ENCODE measurements at places on chromosomes 16 and 17.

DNA sequence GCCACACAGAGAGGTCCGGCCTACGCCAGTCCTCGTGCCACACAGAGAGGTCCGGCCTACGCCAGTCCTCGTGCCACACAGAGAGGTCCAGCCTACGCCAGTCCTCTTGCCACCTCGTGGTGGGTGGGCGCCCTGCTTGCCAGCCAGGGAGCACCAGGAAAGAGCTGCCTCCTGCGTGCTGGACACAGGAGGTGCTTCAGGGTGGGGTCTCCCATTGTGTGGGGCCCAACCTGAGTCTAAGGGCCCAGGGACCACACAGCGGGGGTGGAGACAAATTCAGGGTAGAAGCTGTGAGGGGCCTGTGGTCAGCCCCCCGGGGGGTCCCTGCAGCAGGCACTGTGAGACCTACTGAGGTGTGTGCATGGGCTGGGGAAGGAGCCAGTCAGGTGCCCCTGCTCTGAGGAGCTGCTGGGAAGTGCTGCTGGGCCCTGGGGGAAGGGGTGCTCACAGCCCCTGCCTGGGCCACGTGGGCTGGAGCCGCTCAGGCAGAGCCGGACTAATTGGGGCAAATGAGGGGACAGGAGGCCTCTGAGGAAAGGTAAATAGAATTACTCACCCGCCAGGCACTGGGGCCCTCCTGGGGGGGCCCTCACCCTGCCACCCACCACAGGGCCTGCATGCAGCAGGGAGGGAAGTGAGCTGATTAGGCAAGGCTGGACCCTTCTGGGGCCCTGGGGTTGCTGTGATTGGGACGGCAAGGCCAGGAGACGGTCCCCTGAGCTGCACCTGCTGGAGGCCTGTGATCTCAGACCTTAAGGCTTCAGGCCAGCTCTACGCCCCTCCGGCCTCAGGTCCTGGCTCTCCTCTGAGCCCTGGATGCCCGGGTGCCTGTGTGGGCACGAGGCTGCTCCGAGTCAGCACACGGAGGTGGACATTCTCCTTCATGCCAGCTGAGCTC lies 11.0 kb downstream of the GCGR start:
- no peak for DNase-seq

GRCh38 chr17:38463451-38463858 lies 35.2 kb downstream of the ARHGAP23 start:
- DNase-seq, result no peak

DNA sequence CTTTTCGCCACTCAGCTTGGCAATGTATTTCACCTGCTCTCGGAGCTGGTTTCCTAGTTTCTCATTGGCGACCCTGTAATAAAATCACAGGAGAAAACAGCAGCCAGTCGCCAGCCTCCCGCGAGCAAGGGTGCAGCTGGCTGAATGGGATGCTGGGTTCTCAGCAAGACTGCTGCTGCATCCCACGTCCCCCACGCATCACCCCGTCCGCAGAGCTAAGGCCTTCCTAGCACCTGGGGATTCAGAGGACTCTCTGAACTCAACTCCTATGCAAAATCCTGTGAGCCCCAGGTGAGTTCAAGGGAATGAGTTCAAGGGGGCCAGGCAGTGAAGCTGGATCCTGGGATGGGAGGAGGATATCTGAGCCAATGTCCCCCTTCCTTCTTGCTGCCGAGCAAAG lies 29.3 kb downstream of the DHX38 start:
- no peak for DNase-seq

DNA sequence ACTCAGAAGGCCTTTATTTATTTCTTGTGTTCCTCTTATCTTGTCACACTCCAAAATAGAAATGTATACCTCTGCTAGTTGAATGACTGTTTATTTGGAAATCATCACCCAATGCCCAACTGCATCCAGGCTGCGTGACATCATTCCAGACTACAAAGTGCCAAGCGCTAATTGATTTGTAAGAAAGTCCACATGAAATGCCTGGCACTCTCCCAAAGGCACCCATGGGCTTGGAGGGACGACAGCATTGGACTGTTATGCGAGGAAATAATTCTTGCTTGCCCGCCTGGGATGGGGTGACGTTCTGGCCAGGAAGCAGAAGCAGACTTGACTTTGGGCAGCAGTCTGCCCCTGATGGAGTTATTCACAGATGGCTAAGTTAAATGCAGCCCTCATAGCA lies 165.9 kb downstream of the CDH13 start:
- no peak for DNase-seq

GRCh38 chr16:62870554-62870953 lies 834.3 kb upstream of the CDH8 start:
- no peak for DNase-seq

DNA sequence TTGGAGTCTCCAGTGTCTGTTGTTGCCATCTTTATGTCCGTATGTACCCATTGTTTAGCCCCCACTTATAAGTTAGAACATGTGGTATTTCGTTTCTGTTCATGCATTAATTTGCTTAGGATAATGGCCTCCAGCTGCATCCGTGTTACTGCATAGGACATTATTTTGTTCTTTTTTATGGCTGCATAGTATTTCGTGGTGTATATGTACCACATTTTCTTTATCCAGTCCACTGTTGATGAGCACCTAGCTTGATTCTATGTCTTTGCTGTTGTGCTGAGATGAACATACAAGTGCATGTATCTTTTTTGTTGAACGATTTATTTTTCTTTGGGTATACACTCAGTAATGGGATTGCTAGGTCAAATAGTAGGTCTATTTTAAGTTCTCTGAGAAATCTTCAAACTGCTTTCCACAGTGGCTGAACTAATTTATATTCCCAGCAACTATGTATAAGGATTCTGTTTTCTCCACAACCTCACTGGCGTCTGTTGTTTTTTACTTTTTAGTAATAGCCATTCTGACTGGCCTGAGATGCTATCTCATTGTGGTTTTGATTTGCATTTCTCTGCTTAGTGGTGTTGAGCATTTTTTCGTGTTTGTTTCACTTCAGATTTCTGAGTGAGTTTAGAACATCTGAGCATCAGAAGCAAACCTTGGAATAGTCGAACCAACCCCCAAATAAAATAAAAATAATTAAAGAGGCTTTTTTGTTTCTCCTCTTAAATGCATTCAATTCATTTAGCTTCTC lies 304.7 kb downstream of the ZFHX3 start:
- no peak for DNase-seq

- no peak for DNase-seq
Measured at GRCh38 chr17:20141198-20141972, 132.2 kb downstream of the SPECC1 start.

DNA sequence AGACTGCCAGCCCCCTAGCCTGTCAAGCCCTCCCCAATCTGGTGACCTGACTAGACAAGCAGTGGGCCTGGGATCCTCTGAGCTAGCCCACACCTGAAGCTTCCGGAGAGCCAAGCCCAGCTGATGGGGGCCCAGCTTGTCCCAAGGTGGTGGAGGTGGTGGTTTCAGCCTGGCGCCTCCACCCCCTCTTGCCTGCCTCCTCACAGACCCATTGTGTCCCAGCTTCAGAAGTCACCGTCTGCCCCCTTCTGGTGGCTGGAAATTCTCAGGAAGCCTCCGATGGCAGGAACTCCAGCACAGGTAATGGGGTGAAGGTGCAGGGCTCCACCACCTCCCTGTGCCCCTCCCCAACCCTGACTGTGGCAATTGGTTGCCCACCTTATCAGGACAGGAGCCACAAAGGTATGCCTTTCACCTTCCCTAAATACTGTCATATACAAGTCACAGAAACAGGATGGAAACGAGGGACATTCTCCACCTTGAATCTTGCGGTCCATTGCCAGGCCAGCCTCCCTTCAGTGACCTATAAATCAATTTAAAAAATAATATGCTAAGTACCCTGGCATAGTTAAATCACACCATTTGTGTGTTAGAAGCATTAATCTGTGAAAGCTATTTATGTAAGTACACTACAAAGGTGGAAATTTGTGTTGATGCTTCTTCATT lies 66.0 kb upstream of the ZNF423 start:
- peak; percentile 82 for DNase-seq

GRCh38 chr17:2710803-2711607 lies 559 bp downstream of the CLUH start:
- no peak for DNase-seq

GRCh38 chr16:23114131-23114904 lies 34.9 kb downstream of the USP31 start:
- DNase-seq, result no peak

DNA sequence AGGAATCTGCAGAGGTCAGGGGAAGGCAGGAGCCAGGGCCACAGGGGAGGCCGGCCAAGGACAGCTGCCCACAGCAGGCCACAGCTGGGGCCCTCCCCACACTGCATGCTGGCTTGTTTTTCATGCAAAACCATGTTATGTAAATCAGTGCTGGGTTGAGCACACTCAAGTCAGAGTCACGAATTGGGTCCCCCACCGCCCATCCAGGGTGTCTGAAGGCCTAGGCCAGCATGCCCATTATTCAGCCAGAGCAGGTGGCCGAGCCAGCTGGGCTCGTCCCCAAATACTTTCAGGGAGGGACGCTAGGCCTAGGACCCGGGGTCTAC lies 51.2 kb upstream of the TOB1 start:
- DNase-seq, result no peak

DNA sequence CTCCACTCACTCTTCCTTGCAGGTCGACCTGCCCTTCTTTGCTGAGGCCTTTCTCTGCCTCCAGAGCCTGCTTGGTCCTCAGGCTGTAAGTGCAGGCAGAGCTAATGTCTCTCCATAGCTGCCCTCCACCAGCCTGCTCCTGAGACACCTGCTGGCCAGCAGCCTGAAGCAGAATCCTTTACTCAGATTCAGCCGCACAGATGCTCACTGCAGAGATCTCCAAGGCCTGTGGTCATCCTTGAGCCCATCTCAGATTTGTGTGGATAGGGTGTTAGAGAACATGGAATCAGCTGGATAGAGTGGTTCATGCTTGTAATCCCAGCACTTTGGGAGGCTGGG lies 11.5 kb downstream of the DEXI start:
- no peak for DNase-seq

GRCh38 chr17:17886726-17887125 lies 49.9 kb upstream of the SREBF1 start:
- DNase-seq, result no peak

DNA sequence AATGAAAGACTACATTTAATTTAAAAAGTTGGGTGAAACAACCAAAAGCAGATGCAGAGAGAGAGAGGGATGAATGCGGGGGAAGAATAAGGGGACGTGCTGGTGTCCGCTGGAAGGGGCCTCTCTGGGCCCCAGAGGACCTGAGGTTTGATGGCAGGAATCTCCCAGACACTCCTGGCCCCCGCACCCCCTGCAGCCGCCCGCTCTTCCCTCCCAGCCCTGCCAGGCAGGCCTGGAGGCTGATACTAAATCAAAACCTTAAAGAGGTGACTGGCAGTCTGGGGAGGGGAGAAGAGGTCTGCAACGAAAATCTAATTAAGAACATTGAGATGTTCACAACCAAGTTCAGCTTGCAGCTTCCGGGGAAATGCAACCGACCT lies 2.4 kb downstream of the FOXL1 start:
- DNase-seq, result no peak

DNA sequence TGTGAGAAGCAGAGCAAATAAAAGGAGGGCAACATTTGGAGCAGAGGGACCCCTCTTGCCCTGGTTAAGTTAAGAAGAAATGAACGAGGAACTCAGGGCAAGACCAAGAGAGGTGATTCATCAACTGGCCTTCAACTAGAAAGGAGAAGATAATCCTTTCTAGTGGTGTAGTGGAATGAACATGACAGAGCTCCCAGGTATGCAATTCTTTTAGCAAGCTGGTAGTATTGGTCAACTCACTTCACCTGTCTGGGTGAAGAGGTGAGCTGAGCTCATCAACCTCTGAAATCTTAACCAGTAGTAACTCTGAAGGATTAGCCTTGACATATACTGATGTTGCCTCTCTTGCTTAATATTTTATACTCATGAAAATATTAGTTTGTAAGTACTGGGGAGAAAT lies 1024.7 kb upstream of the GOT2 start:
- DNase-seq, result no peak

DNA sequence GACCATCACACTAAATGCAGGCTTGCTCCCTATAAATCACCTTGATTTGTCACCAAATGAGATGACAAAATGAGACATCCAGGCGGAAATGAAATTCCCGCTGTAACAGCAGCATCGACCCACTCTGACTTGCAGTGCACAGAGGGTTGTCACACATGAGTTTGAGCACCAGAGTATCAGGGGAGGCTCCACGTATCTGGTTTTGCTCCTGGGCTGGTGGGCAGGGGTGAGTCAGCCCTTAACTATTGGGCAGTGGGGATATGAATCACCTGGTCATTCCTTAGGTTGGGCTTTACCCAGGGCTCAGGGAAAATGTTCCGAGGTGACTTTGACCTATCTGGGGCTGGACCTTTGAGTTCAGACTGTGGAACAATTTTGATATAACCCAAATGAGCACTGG lies 245.2 kb upstream of the CCL2 start:
- no peak for DNase-seq

DNA sequence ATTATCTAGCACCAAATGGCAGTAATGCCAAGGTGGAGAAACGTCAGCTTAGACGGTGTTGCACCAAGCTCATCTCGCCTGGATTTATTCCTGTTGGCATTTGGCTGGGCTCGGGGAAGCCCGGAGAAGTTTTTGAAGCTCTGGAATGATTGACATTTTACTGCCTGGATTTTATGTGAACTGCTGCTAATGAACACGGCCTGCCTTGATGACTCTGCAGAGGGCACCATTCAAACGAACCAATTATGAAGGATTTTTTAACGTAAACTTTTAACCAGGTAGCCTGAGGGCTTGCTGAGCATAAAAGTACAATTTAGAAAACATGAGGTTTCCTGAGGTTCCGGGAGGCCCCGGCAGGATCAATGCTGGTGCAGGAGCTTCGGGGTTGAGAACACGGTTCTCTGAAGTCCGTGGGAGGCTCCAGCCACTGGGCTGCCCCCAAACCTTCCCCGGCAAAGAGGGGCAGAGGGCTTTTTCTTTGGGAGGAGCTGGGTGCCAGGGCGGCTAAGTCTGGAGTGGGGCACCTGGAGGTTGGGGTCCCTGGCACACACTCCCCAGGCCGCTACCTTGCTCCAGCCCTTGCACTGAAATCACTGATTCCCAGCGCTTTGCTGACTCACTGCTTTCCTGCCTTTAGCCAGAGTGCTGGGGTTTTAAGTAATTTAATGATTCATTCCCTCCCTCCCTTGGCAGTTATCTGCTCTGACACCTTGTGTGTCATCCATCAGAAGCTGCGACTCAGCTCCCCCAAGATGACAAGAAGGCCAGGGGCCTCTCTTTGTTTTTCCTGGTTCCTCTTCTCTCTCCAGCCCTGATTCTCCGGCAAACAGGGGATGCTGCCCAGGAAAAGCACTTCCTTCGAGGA lies 161.2 kb upstream of the IRX3 start:
- no peak for DNase-seq

GRCh38 chr16:77834635-77835540 lies 46.5 kb downstream of the VAT1L start:
- DNase-seq, result no peak

All from colonic mucosa (tissue), 4 donors.